ENCODE measurements at places on chromosomes 4 and X.
A peak's percentile ranks its signal among the peaks of the same experiment; 100 is the strongest.

DNA sequence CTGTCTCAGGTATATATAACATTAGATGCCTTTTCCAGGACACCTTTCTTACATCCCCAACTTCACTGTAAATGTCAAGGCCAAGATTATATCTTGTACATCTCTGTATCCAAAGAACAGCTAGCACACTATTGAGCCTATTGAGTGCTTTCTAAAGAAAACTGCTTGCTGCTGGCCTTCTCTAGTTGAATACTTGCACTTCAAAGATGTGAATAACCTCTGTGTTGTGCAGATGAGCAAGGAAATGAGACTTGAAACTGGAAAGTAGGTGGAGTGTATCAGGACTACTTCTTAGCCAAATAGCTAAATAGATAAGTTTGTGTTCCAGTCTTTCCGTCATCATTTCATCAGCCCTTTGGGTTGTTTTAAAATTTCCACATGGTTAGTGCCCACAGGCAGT lies 704.4 kb upstream of the AMOT start:
- DNase-seq = no peak
- no peak overlapping the region for H3K27ac ChIP-seq
- no peaks in the 10 kb centered on the region for H3K27me3 ChIP-seq

- no peaks in the 10 kb centered on the region for H3K4me1 ChIP-seq
- H3K36me3 ChIP-seq = peaks cover 2% of the 10 kb centered on the region
Observed at GRCh38 chrX:124435616-124436015, 89.3 kb downstream of the SH2D1A start.

DNA sequence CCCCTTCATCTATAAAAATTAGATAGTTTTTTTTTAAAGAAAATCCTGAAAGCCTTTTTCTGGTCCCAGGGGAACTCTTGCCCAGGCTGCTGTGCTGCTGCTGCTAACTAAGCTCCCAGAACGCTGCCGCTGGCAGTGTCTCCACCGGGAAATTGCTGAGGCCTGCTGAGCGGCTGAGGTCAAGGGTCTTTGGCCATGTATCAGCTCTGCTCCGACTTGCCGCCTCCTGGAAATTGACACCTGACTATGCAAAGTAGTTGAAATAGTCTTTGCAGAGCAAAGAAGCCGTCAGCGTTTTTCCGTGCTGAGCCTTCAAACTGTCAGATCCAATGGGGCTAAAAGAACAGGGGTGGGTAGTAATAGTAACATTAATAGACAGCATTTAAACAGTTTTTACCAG lies 839 bp downstream of the QDPR start:
- peak overlapping the region; percentile 81 for H3K4me3 ChIP-seq
- H3K4me1 ChIP-seq = peaks cover 35% of the 10 kb centered on the region
- H3K27ac ChIP-seq = peak overlapping the region; percentile 50
- no peak for DNase-seq
- H3K27me3 ChIP-seq = peaks cover 8% of the 10 kb centered on the region
- peaks cover 10% of the 10 kb centered on the region for H3K36me3 ChIP-seq

DNA sequence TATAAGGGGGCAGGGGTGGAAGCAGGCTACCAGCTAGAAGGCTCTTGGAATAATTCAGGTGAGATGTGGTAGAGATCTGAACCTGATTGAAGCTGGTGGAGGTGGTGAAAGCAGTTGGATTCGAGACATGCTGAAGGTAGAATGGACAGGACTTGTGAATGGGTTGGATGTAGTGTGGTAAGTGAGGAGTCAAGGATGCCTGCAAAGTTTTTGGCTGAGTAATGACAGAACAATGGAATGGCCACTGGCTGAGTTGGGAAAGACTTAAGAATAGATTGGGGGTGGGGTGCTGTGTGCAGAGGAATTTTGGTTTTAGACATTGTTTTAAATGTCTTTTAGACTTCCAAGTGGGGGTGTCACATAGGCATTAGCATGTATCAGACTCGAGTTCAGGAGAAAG lies 33.5 kb downstream of the HPF1 start:
- H3K36me3 ChIP-seq = peaks cover 11% of the 10 kb centered on the region
- H3K27me3 ChIP-seq = no peaks in the 10 kb centered on the region
- DNase-seq = no peak
- no peak overlapping the region for H3K4me3 ChIP-seq

- H3K36me3 ChIP-seq = no peaks in the 10 kb centered on the region
- DNase-seq = no peak
- no peak overlapping the region for H3K27ac ChIP-seq
Observed at GRCh38 chr4:29085748-29086147, 1634.4 kb upstream of the PCDH7 start.

DNA sequence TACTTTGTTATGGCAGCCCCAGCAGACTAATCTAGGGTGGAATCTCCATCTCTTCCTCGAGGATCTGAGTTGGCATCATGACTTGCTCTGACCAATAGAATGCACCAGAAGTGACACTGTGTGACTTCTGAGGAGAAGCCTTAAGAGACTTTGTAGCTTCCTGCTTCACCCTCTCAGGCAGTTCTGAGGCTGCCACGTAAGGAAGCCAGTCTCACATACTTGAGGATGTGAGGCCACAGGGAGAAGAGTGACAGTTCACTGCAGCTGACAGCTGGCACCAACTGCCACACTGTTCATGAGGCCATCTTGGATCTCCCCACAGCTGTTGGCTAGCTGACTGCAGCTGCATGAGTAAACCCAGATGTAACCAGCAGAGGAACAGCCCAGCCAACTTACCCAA lies 29.3 kb upstream of the BCOR start:
- no peak overlapping the region for H3K4me3 ChIP-seq
- peak overlapping the region; percentile 18 for H3K27ac ChIP-seq
- no peak for DNase-seq
- peaks cover 5% of the 10 kb centered on the region for H3K4me1 ChIP-seq
- no peaks in the 10 kb centered on the region for H3K36me3 ChIP-seq

- H3K27ac ChIP-seq = peak overlapping the region; percentile 46
- H3K4me3 ChIP-seq = no peak overlapping the region
- H3K4me1 ChIP-seq = no peaks in the 10 kb centered on the region
- peaks cover 80% of the 10 kb centered on the region for H3K36me3 ChIP-seq
Observed at GRCh38 chr4:56475917-56476316, 8.5 kb downstream of the SRP72 start.

DNA sequence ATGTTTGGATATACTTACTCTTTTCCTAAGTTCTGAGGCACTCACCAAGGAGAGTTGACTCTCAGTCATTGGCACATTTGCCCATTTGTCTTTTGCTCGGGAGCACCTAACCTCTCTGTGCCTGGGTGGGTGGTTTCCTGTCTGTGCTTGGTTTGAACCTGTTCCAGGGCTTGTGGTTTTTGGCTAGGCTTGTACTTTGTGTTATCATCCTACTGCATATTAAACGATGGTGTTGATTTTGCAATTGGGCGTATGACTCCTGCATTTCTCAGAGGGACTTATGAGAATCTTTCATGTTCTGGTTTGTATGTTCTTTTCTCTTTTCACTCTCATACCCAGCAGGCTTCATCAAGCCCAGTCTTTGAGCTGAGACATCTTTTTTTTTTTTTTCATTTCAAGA lies 161.7 kb downstream of the BTC start:
- peaks cover 3% of the 10 kb centered on the region for H3K36me3 ChIP-seq
- H3K4me3 ChIP-seq = no peak overlapping the region
- H3K27ac ChIP-seq = no peak overlapping the region

Measured in central memory CD8-positive, alpha-beta T cell (primary cell).